Lower leg skin (tissue), 4 donors: ENCODE measurements at places on chromosomes 5 and 9. TPM values are rescaled to one million over a fixed set of nuclear protein-coding genes. Genes with fewer than 3 reads are reported as not detected.
A peak's percentile ranks its signal among the peaks of the same experiment; 100 is the strongest.

- no peak for DNase-seq
Measured at GRCh38 chr9:37949576-37949975, 45.6 kb upstream of the SLC25A51 start.

The F2R gene
- 64.9 TPM for total RNA-seq

DNA sequence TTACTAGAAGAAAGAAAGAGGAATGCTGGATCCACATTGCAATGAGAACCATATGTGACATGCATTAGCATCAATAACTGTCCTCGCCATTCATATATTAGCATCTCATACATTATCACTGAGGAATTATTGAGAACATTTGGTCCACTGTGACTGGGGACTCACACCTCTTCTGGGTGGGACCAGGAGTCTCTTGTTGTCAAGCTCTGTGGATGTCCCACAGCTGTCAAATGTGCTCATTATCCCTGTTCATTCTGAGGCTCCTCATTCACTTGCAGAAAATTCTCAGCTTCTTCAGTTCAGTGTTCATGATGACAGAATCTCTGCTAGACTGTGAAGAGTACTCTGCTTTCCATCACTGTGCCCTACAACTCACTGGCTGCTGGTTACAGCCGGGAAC lies 109.4 kb downstream of the PJA2 start:
- no peak for DNase-seq

- no peak for DNase-seq
Measured at GRCh38 chr5:112064956-112065355, 308.0 kb upstream of the NREP start.

DNA sequence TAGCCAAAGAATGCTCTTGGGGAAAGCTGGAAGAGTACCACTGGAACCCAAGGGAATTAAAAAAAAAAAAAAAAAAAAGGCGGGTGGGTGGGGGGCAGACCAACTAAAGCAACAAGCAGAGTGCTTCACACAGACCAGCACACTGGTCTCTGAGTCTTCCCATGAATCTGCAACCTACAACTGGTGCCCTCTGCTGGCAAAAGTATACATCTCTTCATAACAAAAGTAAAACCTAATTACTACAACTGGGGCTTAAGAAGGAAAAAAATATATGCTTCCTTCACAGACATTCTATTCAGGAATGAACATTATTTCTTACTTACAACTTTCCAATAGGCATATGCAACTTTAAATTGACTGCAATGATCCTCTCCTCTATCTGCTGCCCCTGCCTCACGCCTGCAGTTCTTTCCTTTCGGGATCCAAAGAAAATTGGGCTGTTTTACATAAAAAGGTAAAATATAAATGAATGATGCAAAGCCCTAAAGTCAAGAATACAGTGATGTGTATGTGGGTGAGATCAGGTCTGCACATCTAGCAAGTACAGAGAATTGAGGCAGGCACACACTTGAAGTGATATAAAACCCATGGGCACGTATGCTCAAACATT lies 7.2 kb upstream of the KLHL3 start:
- peak; percentile 43 for DNase-seq

The LCN9 gene
- total RNA-seq = not detected

The C9 gene
- total RNA-seq = not detected

The DMRT2 gene
- total RNA-seq = not detected

DNA sequence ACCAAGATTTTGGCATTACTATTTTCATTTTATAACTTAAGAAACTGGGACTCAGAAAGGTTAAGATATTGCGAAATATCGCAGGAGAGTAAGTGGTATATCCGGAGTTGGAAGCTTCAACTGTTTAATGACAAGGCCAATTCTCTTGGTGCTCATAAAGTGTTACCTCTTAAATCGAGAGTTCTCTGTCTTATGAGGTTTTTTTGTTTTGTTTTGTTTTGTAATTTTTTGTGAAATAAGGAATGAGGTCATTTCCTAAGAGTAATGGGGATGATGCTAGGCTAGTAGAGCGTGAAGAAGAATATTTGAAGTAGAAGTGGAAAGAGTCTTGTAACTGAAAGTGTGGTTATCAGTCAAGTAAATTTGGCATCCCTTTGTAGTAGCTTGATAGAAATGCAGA lies 183.2 kb upstream of the DAB2 start:
- no peak for DNase-seq

- no peak for DNase-seq
Measured at GRCh38 chr5:97125125-97125683, 17.2 kb downstream of the LIX1 start.

GRCh38 chr9:91727316-91727861 lies 222.6 kb downstream of the ROR2 start:
- DNase-seq = no peak

The PCDHGB6 gene
- total RNA-seq = 4.4 TPM

- DNase-seq = peak; percentile 25
Measured at GRCh38 chr9:19451240-19452087, 42.7 kb downstream of the ACER2 start.

GRCh38 chr9:94802793-94803192 lies 76.3 kb downstream of the AOPEP start:
- no peak for DNase-seq

DNA sequence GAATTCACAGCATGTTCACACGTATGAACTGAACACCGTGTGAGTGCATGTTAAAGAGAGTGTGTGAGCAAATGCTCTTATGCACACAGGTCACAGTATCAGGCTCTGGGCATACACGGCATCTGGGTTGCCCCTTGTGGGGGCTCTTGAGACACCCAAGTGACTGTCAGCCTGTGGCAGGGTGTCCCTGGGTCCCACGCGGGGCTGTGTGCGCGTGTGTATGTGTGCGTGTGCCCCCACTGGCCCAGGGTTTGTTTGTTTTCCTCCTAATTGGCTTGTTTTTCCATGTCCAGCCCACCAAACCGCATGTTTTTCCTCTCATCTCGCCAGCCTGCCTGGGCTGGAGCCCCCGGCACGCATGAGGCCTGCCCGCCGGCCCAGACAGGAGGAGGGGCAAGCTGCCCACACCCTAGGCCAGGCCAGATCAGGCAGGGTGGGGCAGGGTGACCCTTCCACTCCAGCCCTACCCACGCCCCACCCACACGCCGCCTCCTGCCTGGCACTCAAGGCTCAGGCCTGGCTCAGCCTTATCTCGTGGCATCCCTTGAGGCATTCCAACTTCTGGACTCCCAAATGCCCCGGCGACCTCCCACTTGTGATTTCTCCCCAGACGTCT lies 28.8 kb downstream of the CNTFR start:
- DNase-seq = no peak

The SLC34A3 gene
- total RNA-seq = 1.6 TPM

- no peak for DNase-seq
Measured at GRCh38 chr5:39755986-39756385, 331.2 kb upstream of the DAB2 start.

DNA sequence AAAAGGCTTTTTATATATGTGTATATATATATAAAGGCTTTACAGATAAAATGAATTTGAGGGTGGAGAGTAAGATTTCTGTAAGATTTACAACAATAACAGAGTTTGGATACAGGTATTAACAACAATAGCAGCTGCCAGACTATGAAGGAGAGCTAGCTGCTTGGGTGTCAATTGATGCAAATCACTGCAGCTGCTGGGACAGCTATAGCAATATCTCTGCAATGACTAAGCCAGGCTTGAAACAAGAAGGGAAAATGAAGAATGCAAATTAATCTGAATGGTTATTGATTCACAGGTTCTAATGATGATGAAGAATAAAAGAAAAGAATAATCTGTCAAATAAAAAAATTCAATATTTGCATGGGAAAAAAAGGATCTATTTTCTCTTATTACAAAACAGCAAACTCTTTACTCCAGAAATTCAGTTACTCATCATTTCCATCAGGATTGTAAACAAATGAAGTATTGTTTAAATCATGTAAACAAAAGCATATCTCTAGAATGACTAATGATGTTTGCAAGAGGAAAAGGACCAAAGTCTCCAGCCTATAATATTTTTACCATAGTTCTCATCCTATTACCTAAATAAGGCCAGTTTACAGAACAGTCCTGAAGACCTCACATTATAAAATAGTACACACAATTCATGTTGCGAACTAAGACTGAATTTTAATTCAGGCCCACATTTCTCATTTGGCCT lies 219.0 kb downstream of the HTR1A start:
- DNase-seq = no peak

DNA sequence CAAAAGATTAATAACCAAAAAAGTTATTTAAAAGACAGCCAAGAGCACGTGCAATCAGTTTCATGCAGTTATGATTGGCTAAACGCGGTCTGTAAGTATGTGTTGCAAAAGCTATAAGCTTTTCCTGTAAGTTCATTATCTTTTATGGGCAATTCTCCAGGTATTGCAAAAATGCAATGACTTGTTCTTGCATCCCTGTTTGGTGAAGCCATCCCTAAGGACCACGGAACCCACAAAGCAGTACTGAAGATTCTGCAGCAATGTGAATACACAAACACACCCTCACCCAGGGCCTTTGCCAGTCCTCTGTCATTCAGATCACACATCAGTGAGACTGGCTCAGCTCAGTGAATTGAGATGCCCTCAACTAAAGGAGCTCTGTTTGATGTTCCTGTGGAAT lies 11.4 kb downstream of the GCNT4 start:
- DNase-seq = no peak

DNA sequence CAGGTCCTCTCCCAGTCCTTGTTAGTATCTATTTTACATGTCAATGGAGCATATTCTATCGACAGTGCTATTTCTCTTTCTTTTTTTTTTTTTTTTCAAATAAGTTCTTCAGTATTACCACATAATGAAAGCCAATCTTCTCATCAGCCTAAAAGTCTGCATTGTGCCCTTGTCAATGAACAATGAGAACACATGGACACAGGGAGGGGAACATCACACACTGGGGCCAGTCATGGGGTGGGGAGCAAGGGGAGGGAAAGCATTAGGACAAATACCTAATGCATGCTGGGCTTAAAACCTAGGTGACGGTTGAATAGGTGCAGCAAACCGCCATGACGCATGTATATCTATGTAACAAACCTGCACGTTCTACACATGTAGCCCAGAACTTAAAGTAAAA lies 47.7 kb upstream of the TEX48 start:
- DNase-seq = no peak

GRCh38 chr9:8627976-8628679 lies 828.5 kb upstream of the DMAC1 start:
- no peak for DNase-seq

GRCh38 chr9:91677822-91678436 lies 254.3 kb upstream of the NFIL3 start:
- DNase-seq = no peak

The PCDHB10 gene
- total RNA-seq = 0.51 TPM

The MYORG gene
- 4.3 TPM for total RNA-seq

DNA sequence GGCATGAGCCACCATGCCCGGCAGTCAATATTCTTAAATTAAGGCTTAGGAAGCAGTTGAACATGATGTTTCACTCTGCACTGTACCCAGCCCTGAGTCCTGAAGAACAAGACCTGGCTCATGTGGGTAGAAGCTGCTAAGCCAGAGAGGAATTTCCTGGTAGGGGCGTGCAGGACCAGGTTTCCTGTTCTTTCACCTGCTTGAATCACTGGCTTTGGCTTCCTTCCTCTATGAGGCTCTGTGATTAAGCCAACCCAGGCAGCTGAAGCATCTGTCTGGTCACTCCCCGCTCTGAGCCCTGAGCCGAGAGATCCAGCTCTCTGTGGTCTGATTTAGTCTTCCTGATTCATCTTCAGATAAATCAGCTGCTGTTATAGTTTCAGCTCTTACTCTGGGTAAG lies 29.1 kb downstream of the CFAP77 start:
- no peak for DNase-seq

DNA sequence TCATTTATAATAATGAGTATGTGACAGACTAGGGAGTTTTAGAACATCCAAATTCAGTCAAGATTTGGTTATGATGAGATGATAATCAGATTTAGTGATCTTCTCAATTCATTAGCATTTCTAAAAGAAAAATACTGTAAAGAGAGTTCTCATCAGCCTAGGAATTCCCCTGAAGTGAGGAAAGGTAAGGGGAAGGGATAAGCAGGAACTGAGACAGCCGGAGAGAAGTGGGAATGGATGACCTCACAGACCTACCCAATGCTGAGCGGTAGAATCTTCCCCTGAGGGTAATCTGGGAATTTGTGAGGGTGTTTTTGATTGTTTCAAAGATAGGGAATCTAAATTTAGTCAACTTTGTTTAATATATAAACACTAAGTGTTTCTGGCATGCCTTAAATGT lies 16.7 kb upstream of the GPBP1 start:
- no peak for DNase-seq

DNA sequence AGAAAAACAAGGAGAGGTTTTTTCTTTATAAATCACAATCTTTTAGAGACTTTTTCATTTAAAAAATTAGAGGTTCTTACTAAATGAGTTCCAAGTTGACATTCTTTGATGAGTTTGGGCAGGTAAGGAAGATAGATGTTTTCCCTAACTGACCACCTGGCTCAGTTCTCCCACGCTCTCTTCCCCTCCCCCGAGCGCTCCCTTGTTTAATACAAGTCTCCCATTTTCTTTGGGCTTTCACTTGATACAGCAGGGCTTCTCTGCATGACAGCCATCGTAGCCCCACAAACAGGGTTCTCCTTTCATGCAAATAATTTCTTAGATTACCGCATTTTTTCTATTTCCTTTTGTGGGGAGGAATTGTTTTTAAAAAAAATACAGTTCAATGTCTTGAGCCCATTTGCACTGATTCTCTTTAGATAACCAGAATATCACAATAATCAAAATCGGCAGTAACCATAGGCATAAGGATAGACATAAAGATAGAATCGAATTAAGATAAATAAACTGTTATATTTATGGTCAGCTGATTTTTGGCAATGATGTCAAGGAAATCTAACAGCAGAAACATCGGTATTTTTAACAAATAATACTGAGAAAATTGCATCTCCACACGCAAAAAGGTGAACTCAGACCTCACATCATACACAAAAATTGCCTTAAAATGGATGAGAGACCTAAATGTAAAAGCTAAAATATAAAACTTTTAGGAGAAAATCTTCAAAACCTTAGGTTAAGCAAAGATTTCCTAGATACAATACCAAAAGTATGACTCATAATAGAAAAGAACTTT lies 325.4 kb downstream of the PIK3R1 start:
- no peak for DNase-seq

- DNase-seq = peak; percentile 87
Measured at GRCh38 chr9:133116346-133117231, 4.5 kb downstream of the RALGDS start.

- DNase-seq = no peak
Measured at GRCh38 chr5:154749491-154749890, 5.7 kb upstream of the LARP1 start.

The IRX4 gene
- 52.2 TPM for total RNA-seq

The PPP3R2 gene
- total RNA-seq = not detected

DNA sequence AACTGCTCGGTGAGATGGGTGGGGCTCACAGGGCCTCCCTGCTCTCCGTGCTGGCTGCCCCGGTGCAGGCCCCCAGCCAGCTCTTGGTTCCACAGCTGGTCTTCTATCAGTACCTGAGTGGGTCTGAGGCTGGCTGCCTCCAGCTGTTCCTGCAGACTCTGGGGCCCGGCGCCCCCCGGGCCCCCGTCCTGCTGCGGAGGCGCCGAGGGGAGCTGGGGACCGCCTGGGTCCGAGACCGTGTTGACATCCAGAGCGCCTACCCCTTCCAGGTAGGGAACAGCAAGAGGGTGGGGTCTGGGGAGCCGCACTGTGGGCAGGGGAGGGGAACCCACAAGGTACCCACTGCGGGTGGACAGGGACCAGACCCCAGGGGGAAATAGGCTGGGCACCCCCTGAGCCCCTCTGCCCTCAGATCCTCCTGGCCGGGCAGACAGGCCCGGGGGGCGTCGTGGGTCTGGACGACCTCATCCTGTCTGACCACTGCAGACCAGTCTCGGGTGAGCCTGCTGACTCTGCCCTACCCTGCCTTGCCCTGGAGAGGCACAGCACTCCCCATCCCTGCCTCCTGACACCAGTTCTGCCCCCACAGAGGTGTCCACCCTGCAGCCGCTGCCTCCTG lies 2.8 kb downstream of the MAMDC4 start:
- no peak for DNase-seq
